ENCODE measurements at places on chromosomes 2 and 18.

DNA sequence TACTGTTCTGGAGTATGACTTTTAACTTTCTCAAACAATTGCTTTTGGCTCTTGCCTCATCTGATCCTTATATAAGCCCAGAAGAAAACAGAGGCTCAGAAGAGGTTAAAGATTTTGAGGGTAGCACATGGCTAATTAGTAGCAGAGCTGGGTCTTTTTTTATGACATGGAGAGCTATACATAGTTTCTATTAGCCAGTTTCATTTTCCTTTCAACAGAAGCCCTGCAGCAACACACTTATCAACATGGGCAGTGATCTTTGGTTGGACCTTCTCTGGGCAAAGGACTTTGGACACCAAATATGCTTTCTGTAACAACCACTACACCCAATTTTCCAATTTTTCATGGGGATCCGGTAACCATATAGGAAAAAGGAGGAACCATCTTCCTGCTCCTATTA is 64.9 kb downstream of the NCKAP5 start:
- no peak for DNase-seq

GRCh38 chr2:191961556-191961955 is 114.7 kb upstream of the CAVIN2 start:
- no peak for DNase-seq

- no peak for DNase-seq
Observed at GRCh38 chr2:191625446-191625845, 52.5 kb upstream of the NABP1 start.

GRCh38 chr2:183665425-183665824 is 541.2 kb downstream of the NUP35 start:
- no peak for DNase-seq

DNA sequence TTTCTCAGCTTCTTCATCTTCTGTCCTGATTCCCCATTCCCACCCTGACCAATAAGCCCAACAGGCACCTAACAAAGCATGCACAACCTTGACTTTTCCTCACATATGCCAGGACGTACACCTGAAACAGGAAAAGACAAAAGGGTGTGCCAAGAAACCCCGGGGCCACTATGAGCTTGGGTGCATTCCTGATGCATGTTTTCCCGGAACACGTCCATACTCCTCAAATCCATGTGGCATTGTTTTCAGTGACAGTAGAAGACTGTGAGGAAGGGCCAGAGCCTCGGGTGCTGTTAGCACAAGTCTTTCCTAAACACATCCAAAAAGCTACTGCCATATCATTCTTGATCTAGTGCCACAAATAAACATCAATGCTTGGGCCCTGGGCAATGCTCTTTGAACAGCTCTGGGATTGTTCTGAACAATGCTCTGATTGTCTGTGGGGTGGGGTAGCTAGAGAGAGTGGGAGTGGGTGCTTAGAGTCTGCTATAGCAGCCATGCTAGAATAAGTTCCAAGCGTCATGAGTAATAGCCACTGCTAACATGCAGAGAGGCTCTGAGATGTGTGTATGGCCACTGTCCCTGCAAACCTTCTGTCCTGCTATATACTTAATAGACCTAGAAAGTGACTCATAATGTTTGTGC is 181.7 kb upstream of the CRIM1 start:
- DNase-seq: no peak
